ENCODE measurements at places on chromosomes 6 and 20. TPM values are rescaled to one million over a fixed set of nuclear protein-coding genes. Genes with fewer than 3 reads are reported as not detected.

The TIAM2 gene
- 3.4 TPM for total RNA-seq

The TSHZ2 gene
- 2.2 TPM for total RNA-seq

The COL12A1 gene
- 17.1 TPM for total RNA-seq

The CFAP206 gene
- total RNA-seq, result 0.48 TPM

The RBM24 gene
- 0.96 TPM for total RNA-seq

The KCNB1 gene
- not detected for total RNA-seq

The RNF217 gene
- 20.5 TPM for total RNA-seq

The ASCC3 gene
- total RNA-seq, result 66.5 TPM

The ECI2 gene
- total RNA-seq, result 31.8 TPM

The BHLHE23 gene
- not detected for total RNA-seq

The KCNK15 gene
- not detected for total RNA-seq

The TULP1 gene
- total RNA-seq, result not detected

The LPA gene
- 0.24 TPM for total RNA-seq

The RPP21 gene
- total RNA-seq, result 39.5 TPM

The SPATA25 gene
- 0.72 TPM for total RNA-seq

The CABLES2 gene
- 0.24 TPM for total RNA-seq

The MYO6 gene
- 18.1 TPM for total RNA-seq

The MOXD1 gene
- total RNA-seq, result under 0.01 TPM

The C6orf163 gene
- total RNA-seq, result not detected

The EYS gene
- under 0.01 TPM for total RNA-seq

The SLC17A2 gene
- total RNA-seq, result not detected

The TPX2 gene
- total RNA-seq, result 7.0 TPM

The UBR2 gene
- 22.6 TPM for total RNA-seq

The MAP3K7 gene
- total RNA-seq, result 26.3 TPM

The PNLDC1 gene
- total RNA-seq, result under 0.01 TPM

The CST7 gene
- total RNA-seq, result not detected

The OPRM1 gene
- total RNA-seq, result not detected

The AGER gene
- not detected for total RNA-seq

The ZNF341 gene
- 0.72 TPM for total RNA-seq

The RAET1L gene
- total RNA-seq, result 2.3 TPM

The CD24 gene
- 1,439 TPM for total RNA-seq

The PRSS35 gene
- total RNA-seq, result under 0.01 TPM

The NHLRC1 gene
- total RNA-seq, result 2.3 TPM

The HLA-DQA1 gene
- not detected for total RNA-seq

The CALHM5 gene
- total RNA-seq, result under 0.01 TPM

The GPX5 gene
- total RNA-seq, result not detected
